NCI-H82 (cell line): ENCODE measurements at places on chromosomes 6 and 20.

DNA sequence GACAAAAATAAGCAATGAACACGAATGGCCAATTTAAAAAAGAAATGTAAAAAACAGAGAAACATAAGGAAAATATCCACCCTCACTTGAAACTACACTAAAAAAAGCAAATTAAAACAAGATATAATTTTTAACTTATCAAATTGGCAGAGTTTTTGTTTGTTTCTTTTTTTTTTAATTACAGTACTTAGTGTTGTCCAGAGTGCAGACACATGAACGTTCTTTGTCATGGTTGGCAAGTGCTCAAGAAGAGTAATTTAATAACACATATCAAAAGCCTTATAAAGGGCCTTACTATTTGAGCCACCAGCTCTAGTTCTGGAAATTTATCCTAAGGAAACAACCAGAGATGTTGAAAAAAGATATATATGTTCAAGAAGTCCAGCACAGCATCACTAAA is 142.3 kb downstream of the ATXN1 start:
- no peak for DNase-seq

- no peak for DNase-seq
Observed at GRCh38 chr20:47305667-47306066, 50.8 kb downstream of the ZMYND8 start.

DNA sequence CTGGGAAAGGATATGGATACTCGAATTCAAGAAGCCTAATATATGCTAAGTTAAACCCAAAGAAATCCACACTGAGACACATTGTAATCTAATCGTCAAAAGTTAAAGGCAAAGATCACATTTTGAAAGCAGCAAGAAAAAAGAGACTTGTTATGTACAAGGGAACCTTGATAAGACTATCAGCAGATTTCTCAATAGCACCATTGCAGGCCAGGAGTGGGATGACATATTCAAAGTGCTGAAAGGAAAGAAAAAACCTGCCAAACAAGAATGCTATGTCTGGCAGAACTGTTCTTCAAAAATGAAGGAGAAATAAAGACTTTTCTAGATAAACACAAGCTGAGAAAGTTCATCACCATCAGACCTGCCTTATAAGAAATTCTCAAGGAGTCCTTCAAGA is 75.2 kb downstream of the COL21A1 start:
- peak; percentile 3 for DNase-seq

DNA sequence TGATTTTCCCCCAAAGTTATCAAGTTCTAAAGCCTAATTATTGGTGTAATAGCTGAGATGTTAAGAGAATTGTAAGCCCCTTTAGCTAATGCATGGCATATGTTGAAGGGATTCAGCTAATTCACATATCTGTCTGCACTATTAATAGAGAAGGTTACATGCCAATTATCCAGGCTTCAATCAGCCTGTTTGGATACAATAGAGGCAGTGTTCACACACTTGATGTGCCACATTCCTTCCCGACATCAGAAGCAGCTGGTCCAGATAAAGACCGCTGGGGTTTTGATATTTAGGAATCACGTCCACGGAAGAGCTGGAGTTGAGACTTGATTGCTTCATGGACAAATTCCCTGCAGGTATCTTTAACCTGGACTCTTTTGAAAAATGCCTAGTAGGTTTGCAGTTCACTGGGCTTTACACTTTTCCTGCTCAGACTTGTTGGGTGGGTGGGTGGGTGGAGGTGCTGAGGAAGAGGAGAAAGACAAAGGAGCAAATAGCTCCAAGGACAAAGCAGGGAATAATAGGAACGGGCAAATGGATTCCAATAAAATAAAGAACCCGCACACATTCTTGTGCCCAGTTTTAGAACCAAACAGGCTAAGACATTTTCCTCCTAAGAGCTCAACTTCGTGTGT is 142.6 kb upstream of the ZNF217 start:
- peak; percentile 88 for DNase-seq

- no peak for DNase-seq
Observed at GRCh38 chr20:58327211-58327610, 17.7 kb downstream of the RAB22A start.

GRCh38 chr20:24989162-24989561 is 3.4 kb downstream of the APMAP start:
- DNase-seq, result no peak

- no peak for DNase-seq
Observed at GRCh38 chr20:44495802-44496481, 20.3 kb downstream of the TTPAL start.

DNA sequence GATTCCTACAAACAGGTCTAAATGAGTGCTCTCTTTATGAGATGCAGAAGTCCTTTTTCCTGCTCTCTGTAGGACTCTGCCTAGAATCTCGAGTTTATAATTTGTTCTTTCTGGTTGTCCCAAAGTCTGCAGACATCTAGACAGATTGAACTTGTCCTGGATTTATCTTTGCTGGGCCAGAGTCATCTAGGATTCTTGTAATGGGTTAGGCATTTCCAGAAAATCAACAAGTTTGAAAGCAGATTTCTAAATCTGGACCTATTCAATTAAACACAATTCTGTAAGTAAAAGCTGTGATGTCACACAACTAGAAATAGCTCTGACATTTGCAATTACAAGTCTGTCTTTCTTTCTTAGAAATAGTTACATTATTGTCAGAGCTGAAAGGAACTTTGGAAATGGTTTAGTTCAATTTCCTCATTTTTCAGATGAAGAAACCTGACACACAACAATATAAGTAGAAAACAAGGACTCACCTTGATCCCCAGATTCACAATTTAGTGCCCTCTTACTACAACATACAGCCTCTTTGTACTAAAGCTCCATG is 4.2 kb upstream of the RSPO3 start:
- no peak for DNase-seq

GRCh38 chr6:169577974-169578373 is 123.9 kb downstream of the WDR27 start:
- no peak for DNase-seq

GRCh38 chr6:169208011-169208410 is 45.6 kb downstream of the THBS2 start:
- DNase-seq, result no peak

- no peak for DNase-seq
Observed at GRCh38 chr20:59443550-59443949, 143.1 kb downstream of the EDN3 start.

- DNase-seq, result no peak
Observed at GRCh38 chr20:57394121-57395082, 3.2 kb downstream of the RBM38 start.
